Left ventricle myocardium superior (tissue), 1 donor: ENCODE measurements at places on chromosomes 16 and 17.

GRCh38 chr16:71894229-71894920, 956 bp upstream of the IST1 start:
- no peak for DNase-seq

- DNase-seq: peak; percentile 92
Measured at GRCh38 chr17:75785016-75785890, 647 bp downstream of the UNK start.

DNA sequence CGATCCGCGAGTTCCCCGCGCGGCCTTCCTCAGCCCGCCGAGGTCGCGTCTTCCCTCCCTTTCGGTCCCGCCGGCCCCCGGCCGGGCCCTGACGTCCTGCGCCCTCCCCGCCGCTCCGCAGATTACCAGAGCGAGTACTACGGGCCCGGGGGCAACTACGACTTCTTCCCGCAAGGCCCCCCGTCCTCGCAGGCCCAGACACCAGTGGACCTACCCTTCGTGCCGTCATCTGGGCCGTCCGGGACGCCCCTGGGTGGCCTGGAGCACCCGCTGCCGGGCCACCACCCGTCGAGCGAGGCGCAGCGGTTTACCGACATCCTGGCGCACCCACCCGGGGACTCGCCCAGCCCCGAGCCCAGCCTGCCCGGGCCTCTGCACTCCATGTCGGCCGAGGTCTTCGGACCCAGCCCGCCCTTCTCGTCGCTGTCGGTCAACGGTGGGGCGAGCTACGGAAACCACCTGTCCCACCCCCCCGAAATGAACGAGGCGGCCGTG, 5.4 kb downstream of the LHX1 start:
- no peak for DNase-seq

- DNase-seq: no peak
Measured at GRCh38 chr17:40608061-40608581, 39.5 kb downstream of the SMARCE1 start.

DNA sequence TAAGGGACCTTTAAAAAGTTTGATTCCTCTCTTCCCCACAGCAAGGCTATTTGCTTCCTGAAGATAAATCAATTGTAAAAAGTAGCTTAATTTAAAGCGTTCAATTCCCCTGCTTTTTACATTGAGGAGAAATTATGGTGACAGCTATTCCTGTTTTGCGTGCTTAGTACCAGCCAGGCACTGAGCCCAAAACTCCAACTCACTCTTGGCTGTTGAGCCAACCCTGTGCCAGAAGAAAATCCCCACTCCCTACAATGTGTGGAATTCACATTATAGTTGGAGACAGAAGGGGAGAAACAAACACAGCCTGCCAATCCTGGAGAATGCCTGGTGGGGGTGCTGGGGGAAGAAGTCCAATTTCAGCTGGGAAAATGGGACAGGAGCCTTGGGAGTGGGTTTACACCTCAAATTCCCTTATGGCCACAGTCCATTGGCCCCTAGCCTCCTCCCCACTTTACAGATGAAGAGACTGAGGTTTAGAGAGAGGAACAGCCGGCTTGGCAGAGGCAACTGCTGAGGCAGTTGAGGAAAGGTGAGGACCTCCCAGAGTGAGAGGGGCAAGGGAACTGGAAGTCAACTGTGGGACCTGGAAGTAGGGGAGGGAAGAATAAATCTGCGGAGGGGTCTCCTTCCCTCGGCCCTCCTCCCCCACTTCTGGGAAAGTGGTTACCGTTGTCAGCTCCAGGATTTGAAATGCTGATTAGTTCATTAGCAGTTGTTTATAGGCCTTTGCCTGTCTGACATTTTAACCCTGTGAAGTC, 26.1 kb downstream of the CDH1 start:
- no peak for DNase-seq

DNA sequence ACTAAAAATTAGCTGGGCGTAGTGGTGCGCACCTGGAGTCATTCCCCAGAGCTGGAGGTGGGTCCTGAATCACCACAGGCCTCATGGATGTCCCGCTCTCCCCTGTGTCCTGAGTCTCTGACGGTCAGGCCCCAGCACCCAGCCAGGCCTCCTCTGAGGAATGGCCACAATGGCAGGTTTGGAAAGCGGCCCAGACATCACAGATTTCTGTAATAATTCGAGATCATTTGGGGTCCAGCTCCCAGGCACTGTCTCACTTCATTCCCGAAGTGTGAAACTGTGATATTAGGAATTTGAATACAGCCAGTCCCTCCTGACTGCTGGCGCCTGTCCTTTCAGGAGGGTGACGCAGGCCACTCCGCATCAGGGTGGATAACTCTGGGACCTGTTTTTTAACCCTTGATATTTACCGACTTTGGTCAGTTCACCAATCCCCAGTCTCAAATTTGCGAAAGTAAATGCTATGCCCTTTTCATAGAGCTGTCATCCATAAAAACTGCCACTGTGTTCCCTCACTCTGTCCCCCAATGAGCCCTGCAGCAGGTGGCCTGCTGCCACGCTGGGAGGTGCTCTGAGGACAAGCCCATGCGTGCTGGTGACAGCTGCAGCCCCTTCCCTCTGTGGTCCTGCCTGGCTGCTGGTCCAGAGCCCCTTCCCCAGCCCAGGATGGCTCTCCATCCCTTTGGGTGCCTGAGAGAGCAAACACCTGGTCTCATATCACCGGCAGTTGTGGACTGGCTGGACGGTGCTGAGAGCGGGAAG, 28.3 kb upstream of the RPTOR start:
- DNase-seq: no peak

- no peak for DNase-seq
Measured at GRCh38 chr16:22183901-22184614, 21.8 kb downstream of the SDR42E2 start.

DNA sequence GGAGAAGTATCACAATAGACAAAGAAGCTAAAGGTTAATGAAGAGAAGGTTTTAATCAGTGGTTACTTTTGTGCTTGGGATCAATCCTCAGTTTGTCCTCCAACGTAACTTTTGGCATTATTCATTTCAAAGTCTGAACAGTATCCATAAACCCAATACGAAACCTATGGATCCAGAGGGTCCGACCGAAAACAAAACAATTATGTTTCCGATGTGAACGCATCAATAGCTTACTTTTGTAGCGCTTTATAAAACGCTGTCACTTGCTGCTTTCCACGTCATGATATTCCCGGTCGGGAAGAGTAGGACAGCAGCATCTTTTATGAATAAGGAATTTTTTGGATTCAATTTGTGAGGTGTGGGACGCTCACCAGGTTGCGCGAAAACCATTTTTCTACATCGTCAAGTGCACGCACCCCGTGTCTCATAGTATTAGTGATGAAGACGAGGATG, 383.8 kb downstream of the ZFHX3 start:
- no peak for DNase-seq

DNA sequence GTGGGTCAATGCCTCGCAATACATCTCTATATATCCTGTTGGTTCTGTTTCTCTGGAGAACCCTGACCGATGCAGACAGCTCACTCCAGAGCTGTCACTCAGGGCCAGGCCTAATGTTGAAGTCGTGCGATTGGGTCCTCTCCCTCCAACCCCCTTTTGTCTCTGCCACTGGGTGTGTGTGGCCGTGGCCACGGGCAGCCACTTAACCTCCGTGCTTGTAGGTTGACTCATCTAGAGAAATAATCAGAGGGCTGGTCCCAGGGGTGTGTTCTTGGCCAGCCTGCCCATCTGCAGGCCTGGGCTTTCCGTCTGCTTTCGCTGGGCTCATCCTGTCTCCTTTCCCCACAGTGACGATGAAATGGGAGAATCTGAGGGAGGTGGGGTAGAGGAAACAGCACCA, 7.4 kb downstream of the ADAD2 start:
- no peak for DNase-seq

DNA sequence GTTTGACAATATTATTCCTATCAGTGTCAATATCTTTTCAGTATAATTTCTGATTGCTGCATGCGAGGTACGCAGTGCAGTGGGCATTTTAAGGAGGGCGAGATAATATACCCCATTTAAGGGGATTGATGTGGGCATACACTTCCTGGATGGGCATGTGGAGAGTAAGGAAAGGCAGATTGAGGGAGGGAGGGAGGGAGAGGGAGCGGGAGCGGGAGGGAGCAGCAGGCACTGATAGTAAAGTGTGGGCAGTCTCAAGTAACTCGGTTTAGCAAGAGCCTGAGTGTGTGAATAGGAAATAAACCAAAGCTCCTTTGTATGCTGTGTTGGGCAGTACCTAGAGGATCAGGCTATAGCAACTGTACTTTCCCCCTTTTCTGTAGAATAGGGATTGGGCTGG, 5.1 kb downstream of the BPTF start:
- no peak for DNase-seq

- DNase-seq: peak; percentile 65
Measured at GRCh38 chr16:11675561-11676511, 7.6 kb downstream of the SNN start.

DNA sequence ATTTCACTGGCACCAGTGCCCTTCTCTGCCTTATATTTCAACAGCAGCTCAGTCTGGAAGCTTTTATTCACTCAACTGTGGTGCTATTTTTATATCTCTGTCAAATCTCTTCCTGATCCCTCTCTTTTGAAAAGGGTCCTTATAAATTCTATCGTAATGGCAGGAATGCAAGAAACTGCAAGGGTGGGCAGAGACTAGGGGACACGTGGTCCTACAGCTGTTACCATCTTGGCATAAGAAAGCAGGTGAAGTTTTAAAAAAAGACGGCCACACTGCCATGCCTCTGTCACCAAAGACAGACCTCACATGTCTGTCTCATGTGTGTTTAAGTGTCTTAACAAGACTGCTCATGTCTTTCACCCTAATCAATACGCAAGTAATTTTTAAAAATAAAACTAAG, 368.4 kb upstream of the CDH11 start:
- no peak for DNase-seq

DNA sequence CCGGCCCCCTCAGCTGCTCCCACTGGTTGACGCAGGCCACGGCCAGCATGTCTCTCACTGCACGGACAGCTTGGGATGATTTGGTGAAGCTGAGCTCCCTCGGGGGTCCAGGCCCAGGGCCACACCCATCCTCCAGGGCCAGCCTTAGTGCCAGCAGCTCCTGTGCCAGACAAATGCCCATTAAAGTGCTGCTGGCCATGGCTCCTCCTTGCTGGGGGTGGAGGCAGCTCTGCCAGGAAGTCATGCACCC, 2.5 kb downstream of the TRIM47 start:
- DNase-seq: peak; percentile 58

- no peak for DNase-seq
Measured at GRCh38 chr16:78697426-78697825, 598.0 kb downstream of the WWOX start.

- no peak for DNase-seq
Measured at GRCh38 chr17:5254414-5254813, 19.8 kb upstream of the SCIMP start.

DNA sequence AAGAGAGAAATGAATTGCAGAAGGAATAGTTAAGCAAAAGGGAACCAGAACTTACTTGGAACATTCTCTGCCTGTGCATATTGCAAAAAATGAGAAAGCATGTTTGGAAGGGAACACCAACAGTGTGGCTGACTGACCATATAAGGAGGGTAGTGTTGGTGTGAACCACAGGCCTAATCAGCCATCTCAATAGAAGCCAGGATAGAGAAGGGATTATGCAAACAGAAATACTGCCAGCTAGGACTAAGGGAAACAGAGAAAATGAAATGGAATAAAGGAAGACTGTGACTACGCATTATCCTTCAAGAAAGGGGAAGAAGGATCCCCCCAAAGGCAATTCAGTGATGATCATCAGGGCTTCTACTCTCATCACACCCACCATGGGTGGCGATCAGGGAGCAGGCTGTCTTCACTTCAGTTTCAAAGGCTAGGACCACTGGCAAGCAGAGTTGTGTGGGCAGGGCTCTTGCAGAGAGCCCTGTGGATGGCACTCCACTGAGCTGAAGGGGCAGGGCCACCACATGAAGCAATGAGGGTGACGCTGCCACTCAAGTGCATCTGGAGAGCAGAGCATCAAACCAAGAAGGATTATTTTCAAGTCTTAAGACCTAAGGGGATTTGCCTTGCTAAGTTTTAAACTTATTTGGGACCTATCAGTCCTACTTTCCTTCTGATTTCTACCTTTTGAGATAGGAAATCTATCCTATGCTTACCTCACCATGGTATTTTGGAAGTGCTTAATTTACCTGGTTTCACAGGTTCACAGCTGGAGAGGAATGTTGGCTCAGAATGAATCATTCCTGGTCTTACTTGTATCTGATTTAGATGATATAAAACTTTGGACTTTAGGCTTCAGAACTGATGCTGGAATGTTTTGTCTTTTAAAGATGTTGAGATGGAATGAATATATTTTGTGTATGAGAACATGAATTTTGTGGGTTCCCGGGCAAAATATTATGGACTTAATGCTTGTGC, 140.5 kb downstream of the SSH2 start:
- no peak for DNase-seq

- no peak for DNase-seq
Measured at GRCh38 chr16:11480634-11481033, 106.1 kb downstream of the LITAF start.

DNA sequence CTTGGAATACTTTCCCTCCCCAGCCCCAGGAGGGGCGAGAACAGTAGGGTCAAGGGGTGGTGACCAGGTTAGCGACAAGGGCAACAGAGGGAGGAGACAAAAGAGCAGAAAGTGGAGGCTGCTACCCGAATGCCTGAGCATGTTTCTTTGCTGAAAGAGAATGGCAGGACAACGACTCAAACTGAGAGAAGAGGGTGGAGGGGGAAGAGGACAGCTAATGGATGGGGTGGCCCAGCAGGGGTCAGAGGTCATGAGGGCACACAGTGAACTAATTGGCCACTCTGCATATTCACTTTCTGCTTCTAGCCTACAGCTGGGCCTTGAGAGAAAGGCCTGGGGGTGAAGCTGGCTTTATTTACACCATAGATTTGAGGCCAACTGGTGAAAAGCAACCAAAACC, 19.1 kb upstream of the DDX52 start:
- DNase-seq: no peak

GRCh38 chr16:1542533-1542932, 9.1 kb downstream of the TMEM204 start:
- no peak for DNase-seq

DNA sequence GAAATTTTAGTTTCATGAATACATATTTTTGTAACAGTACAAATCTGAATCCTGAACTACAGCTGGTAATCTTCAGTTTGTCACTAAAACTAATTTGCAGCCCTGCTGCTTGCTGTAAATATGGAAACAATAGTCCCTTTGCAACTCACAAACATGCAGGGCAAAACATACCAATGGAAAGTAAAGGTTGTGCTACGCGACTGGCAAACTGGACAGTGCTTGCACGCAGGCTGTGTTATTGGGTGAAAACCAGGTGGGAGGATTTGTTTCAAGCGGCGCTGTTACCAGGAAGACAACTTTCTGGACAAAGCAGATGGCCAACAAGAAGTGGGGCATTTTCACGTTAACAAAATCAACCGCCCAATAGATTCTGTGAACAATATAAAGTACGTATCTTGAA, 93.5 kb downstream of the CDYL2 start:
- no peak for DNase-seq
